GM12865 (cell line): ENCODE measurements at places on chromosomes 12 and 14.
A peak's percentile ranks its signal among the peaks of the same experiment; 100 is the strongest.

DNA sequence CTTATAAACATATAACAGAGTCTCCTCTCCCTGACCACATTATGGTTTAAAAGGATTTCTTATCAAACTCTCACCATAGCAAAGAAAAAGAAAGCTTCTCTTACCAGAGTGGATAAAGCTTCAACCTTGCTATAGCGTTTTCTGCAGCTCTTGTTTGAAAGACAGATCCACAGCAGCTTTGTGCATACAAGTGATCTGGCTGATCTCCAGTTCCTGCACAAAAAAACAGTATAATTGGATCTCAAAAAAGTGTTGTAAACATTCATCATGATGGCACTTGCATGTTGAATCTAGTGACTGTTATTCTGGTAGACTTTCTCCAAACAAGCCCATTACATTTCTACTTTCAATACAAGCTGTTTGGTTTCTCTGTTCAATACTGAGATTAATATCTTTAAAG is 178.9 kb upstream of the MGAT4C start:
- no peak for DNase-seq

DNA sequence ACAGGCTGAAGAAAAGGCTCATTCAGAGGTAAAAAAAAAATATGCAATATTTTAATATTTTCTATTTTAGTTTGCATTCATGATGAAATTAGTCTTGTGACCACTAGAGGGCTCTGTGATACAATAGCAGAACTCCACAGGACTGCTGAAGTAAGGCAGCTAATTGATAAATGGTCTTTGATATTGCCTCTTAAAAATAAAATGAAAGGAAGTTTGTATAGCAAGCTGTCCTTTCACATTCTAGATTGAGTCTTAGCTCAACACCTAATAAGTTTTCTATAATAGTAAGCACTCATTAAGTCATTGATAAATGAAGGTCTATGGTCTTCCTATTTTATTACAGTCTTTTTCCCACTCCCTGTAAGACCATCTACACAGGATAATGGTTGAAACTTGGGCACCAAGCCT is 315.7 kb downstream of the NAV3 start:
- peak; percentile 32 for DNase-seq

DNA sequence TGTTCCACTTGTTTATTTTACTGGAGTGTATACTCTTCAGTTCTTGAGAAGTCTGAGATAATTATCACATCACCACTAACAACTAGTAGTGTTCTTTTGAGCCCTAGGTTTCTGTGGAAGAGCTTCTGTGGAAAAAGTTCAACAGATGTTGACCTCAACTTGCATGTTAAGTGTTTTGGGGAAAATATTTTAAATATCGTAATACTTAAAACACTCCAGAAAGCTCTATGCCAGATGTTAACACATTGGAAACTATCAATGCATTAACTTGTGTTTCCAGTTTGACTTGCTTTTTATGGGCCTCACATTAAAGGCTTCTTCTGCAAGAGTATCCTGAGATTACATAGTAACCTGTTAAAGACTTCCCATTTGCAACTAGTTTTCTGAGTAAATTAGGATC is 173.1 kb downstream of the DUSP6 start:
- no peak for DNase-seq

DNA sequence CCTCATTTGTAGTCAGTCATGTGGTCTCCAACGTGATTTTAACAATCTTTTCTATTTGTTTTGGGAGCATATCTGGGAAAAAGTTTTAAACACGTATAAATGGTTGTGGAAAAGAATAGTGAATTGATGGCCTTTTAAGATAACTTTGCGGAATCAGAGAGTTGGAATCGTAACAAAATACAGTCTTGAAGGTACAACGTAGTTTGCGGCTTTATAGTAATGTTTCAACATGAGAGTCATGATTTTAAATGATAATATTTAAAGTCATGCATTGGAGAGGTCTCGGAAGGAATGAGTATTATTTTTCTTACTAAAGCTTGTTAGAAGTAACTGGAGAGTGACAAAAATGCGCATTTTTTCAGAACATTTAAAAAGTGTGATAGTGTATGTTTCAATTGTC is 1.6 kb downstream of the AEBP2 start:
- no peak for DNase-seq

- DNase-seq = no peak
Observed at GRCh38 chr12:63042646-63043045, 107.7 kb upstream of the PPM1H start.

DNA sequence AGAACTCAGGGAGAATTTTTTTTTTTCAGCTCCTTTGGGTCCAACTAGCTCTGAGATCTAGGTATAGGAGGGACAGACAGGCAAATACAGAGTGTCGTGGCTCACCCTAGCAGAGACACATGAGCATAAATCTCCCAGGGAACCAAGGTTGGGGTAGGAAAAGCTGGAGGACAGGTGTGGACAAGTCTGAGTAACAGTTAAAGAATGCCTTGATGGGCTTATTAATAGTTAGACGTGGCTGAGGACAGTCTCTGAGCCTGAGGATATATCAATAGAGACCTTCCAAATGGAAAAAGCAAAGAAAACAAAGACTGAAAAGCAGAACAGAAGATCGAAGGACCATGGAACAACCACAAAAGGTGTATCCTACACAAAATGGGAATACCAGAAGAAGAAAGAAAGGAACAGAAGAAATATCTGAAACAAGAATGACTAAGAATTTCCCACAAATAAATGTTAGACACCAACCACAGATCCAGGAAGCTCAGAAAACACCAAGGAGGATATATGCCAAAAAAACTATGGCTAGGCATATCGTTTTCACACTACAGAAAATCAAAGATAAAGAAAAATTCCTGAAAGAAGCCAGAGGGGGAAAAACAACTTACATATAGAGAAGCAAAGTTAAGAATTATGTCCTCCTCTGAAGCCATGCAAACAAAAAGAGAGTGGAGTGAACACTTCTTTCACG is 80.9 kb downstream of the PTPRB start:
- DNase-seq = no peak

- no peak for DNase-seq
Observed at GRCh38 chr12:93115198-93115601, 186.1 kb upstream of the EEA1 start.

DNA sequence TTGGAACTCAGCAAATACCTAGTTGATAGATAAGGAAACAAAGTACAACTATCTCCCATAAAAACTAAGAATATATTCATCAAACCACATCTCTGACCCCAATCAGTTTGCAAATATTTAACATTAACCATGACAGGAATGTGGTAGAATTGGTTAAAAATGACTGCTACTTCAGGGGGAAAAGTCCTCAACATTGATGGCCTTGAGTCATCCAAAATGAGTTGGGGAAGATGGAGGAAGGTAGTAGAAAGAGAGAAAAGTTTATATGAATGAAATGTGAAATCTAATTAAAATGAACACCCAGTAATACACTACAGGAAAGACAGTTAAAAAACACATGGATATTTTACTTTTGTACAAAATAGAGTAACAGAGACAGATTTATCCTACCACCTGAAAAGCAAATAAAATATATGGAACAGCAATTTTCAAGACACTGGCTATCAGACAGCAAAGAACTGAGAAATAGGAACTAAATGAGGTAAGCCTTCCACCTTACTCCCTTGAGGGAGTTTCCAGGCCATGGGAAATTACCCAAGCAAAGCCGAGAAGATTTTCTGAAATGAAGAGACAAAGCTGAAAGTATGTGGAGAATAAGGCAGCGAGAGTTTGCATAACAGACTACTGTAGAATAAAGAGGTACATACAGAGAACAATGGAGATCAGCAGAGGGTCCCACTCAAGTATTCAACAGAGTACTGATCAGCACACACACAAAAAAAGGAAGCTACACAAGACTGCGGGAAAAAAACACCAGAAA is 49.6 kb downstream of the TC2N start:
- peak; percentile 65 for DNase-seq

DNA sequence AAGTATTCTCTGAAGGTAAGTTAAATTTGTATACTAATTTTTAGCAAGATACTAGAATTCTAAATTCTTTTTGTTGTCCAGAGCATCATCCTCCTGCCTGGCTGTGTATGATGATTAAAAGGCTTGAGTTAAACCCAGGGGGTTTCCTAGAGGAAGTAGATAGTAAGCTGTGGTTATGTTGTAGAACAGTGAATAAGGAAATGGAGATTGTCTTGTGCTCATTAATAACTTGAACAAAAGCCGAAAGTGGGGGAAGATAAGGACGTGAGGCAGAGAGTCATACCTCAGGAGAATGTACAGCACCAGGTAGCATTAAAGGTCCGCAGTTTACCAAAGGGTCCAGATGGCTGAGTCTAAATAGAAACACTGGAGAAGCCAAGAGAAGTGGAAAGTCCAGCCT is 42.0 kb downstream of the CKB start:
- peak; percentile 63 for DNase-seq

- DNase-seq = peak; percentile 74
Observed at GRCh38 chr14:64232095-64232838, 61.9 kb downstream of the ESR2 start.

DNA sequence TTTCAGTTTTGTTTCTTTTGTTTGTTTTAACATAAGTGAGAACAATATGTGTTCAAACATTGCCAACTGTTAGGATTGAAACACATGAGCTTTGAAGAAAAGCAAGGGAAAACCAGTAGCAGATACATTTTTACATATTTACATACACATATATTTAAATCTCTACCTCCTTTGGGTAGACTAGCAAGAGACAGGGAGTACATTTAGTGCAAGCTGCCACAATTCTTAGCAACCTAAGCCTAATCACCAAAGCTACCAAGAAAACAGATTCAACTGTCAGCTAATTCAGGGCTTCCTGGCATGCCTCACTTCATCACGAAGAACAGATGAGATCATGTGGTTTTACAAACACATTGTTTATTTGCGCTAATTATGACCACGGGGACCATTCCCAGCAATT is 143.1 kb downstream of the PRIMA1 start:
- DNase-seq = no peak
